ENCODE measurements at places on chromosomes 5 and 9. TPM values are rescaled to one million over a fixed set of nuclear protein-coding genes. Genes with fewer than 3 reads are reported as not detected.

- no peak overlapping the region for H3K4me3 ChIP-seq
- no peaks in the 10 kb centered on the region for H3K27me3 ChIP-seq
- peak; percentile 51 for DNase-seq
- H3K4me1 ChIP-seq, result peaks cover 6% of the 10 kb centered on the region
- no peak overlapping the region for H3K27ac ChIP-seq
Measured at GRCh38 chr5:142065273-142065672, 43.3 kb upstream of the NDFIP1 start.

DNA sequence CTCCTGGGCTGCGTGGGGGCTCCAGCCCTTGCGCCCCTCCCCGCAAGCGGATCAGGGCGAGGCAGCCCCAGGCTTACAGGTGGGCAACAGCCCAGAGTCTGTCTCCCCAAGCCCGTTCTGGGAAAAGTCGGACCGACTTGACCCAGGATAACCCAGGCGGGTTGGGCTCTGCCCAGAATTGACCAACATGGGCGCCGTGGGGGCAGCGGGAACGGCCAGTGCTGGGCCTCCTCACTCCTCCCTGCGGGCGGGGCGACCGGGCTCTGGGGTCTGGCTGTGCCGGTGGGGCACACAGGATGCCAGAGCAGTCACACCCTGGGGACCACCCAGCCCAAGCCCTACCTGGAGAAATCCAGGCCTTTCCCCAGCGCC, 15.3 kb upstream of the SYNPO start:
- no peaks in the 10 kb centered on the region for H3K27me3 ChIP-seq
- H3K36me3 ChIP-seq, result no peaks in the 10 kb centered on the region
- DNase-seq, result no peak
- peak overlapping the region; percentile 52 for H3K4me3 ChIP-seq

DNA sequence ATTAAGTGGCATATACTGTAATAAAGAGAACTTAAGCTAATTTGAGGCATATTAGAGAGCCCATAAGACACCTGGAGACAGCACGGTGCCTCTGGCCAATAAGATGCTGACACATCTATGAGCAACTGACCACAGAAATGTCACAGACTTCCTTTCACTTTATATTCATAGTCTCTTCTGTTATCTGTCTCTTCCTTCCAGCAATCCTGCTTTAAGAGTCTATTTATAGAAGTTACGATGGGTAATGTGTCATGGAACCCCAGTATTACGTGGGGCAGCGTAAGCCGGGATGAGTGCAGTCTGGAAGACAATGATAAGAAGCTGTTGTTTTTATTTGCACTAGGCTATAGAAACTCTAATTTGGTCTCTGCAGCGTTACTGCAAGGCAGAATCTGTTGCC, 136.8 kb downstream of the CFAP90 start:
- H3K4me1 ChIP-seq, result no peaks in the 10 kb centered on the region
- H3K27me3 ChIP-seq, result no peaks in the 10 kb centered on the region
- peak; percentile 14 for DNase-seq
- H3K36me3 ChIP-seq, result no peaks in the 10 kb centered on the region
- H3K4me3 ChIP-seq, result no peak overlapping the region

DNA sequence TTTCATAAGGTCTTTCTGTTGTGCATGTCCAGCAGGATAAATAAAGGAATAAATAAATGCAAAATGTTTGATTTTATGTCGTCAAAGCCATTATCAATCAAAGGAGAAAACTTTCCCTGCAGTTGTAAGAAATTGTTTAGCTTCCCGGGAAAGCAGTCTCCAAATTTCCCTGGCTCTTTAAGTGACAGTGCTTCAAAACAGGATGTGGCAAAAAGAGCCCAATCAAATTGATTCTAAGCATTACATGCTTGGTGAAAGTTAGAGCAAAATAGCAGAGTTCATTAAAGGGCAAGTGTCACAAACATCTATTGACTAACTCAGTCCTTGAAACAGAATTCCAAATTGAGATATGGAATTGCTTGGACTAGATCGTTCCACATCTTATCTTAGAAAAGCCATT, 704.1 kb downstream of the PRELID2 start:
- no peaks in the 10 kb centered on the region for H3K27me3 ChIP-seq
- no peak overlapping the region for H3K27ac ChIP-seq
- no peaks in the 10 kb centered on the region for H3K4me1 ChIP-seq
- no peaks in the 10 kb centered on the region for H3K36me3 ChIP-seq
- no peak for DNase-seq
- H3K4me3 ChIP-seq, result no peak overlapping the region

GBGT1 gene
- total RNA-seq, result 15.5 TPM

SLC6A3 gene
- total RNA-seq, result not detected

STPG3 gene
- total RNA-seq, result not detected
